ENCODE measurements at places on chromosomes 7 and 10. TPM values are rescaled to one million over a fixed set of nuclear protein-coding genes. Genes with fewer than 3 reads are reported as not detected.

GRCh38 chr7:23710000-23710399 is at the start of gene STK31:
TSS of gene STK31 (plus strand) at chr7:23710219. CDS start at chr7:23710286, 67 bp downstream.
- DNase-seq = no peak

DNA sequence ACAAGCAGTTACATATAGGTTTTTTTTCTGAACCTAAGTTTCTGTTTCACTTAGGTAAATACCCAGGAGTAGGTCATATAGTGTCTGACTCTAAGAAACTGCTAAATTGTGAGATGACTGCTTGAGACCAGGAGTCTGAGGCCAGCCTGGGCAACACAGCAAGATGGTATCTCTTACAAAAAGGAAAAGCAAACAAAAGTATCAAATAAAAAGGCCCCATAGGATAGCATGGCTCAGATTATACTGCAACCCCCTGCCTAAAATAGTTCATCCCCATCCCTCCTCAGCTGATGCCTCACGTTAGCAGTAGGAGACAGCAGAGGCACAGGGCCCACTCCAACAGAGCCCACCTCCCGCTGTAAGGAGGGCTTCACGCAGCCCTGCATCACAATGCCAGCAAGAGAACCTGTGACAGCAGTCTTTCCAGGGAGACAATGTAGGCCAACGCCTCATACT is 90.3 kb downstream of the SRPK2 start:
- no peak for DNase-seq

DNA sequence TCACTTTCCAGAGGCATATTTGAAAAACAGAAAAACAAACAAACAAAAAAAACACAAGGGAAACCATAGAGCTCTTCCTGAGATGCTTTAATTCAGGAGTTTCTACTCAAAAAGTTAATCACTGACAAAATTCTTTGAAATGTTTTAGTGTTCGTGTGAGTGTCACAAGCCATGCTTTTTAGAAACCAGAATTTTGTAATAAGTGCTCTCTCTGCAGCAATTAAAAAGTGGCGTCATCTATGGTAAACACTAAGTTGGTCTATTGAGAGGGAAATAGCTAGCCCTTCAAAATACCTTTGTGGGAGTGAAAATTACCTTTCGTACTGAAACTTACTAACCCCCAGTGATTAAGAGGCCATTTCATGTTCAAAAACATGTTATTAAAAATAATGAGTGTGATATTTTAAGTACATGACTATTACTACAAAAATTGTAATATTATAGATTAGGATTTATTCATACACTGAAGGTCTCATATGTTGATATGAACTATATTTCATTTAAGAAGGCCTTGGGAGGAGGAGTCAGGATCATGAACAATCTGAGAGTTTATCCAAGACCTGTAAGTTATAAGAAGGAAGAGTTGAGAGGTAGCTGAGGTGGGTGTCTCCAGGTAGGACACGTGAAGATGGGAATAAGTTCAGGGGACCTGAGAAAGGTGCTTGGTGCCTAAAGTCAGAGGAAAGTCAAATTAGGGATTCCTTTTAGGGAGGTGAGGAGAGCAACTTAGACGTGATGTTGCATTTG is 94.6 kb downstream of the PPP1R9A start:
- DNase-seq = no peak

The CPVL gene
- 72.6 TPM for total RNA-seq

GRCh38 chr7:24825931-24826661 is 68.8 kb upstream of the GSDME start:
- no peak for DNase-seq

GRCh38 chr7:131924857-131925256 is 368.4 kb upstream of the PODXL start:
- DNase-seq = no peak

GRCh38 chr10:34721208-34721840 is 93.8 kb downstream of the PARD3 start:
- no peak for DNase-seq

The OPN4 gene
- 0.25 TPM for total RNA-seq

The NODAL gene
- total RNA-seq = not detected

GRCh38 chr10:91200314-91201212 is 19.9 kb upstream of the PCGF5 start:
- DNase-seq = no peak

DNA sequence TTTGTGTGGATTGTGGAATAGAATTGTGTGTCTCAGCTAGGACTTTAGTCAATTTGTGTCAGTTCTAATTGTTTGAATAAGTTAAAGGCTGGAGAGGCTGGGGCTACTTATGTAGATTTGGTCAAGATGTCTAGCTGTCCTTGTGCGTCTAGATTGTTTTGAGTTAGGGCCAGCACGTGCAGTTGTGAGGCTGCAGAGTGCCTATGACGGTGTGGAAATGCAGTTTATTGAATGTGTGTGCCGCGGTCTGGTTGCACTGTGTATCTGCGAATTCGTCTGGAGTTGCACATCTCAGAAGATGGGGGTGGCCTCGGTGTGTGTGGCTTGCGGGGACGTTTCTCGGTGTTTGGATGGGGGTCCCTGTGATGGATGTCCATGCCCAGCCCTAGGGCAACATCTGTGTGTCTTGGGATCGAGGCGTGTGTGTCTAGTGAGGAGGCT is 10.2 kb downstream of the EMX2 start:
- no peak for DNase-seq

All from left ventricle myocardium superior (tissue), 1 donor.